ENCODE measurements at places on chromosomes 3 and 15. TPM values are rescaled to one million over a fixed set of nuclear protein-coding genes. Genes with fewer than 3 reads are reported as not detected.

The MKRN3 gene
- total RNA-seq, result 1.1 TPM

The GOLGA6D gene
- total RNA-seq, result 0.14 TPM

The DCBLD2 gene
- 1.8 TPM for total RNA-seq

The REC114 gene
- total RNA-seq, result not detected

The ITIH1 gene
- not detected for total RNA-seq

The C2CD4A gene
- total RNA-seq, result 0.08 TPM

DNA sequence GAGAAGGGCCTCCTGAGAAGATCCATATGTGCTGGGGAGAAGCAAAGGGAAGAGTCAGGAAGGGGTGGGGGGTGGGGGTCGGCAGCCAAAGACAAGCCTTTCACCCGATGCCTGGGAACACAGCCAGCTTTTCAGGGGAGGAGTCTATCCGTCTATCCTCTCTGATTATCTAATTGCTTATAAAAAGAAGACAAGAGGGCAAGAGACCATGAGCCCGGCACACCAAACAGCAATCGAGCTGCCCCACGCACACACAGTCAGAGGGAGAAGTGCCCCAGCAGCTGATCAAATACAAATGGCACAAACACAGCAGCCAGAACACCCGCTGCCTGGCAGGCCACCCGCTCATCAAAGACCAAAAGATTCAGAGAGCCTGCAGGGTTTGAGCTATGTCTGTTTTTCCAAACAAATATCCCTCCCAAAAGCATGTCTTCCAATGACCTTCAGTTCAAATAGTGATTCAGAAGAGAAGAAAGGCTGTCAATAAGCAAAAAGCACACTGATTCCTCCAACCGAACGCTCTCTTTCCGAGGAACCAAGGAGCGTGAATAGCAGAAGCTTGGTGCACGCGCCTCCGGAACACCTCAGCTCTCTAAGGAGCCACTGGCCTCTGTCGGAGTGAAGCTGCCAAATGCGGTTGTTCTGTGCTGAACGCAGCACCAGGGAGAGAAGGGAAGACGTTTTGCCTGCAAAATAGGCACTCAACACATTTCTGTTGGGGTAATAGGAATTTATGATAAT, 419.2 kb downstream of the OCA2 start:
- DNase-seq, result no peak

GRCh38 chr3:168205451-168205850, 109.7 kb upstream of the GOLIM4 start:
- DNase-seq, result no peak

DNA sequence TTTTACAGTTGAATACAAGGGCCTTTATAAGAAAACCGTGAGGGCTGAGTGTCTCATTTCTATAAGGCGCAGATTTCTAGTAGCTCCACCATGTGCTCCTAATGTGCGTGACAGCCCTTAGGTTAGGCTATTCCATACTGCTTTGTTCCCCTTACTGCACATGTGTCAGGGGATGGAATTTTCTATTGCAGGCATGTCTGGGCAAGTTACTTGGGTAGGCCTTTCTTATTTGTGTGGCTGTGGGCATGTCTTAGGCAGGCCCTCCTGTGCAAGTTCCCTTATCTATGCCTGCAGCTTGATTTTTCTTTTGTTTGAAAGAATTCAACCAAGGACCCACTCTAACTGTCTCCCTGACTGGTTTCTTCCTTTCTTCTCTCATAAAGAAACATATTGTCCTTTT, 434.2 kb upstream of the CNTN3 start:
- DNase-seq, result no peak

DNA sequence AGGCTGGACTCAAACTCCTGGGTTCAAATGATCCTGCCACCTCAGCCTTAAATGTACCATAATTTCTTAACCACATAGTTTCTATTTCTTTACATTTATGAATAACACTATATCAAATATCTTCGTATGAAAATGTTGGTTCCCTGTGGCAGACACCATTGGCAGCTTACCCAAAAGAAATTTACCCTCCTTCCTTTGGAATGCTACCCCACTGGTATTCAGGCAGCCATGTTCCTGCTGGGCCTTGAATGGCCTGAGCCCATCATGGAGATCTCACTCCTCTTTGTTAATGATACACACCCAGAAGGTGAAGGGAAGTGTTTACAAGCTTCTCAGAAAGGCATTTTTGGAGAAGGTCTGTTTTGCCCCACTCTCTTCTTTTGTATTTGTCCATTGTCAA, 94.3 kb upstream of the RNF7 start:
- DNase-seq, result no peak

DNA sequence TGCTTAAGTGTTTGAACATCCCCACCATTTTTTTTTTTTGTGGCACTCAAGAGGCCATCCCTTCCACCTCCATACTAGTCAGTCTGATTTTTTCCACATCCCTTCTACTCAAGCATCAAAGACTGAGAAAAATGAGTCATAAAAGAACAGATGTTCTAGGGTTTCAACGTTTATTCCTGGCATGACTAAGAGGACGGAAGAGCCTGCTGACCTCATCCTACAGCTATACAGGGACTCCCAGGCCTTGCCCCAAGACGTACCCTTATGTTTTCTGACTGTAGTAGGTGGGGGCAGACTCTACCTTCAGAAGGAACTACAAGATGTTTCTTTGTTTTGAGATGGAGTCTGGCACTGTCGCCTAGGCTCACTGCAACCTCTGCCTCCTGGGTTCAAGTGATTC, 3.3 kb upstream of the ITPKA start:
- no peak for DNase-seq

- no peak for DNase-seq
These were observed 19.0 kb downstream of the USP13 start for GRCh38 chr3:179671747-179672242.

GRCh38 chr3:182524711-182525401, 268.4 kb upstream of the ATP11B start:
- no peak for DNase-seq

DNA sequence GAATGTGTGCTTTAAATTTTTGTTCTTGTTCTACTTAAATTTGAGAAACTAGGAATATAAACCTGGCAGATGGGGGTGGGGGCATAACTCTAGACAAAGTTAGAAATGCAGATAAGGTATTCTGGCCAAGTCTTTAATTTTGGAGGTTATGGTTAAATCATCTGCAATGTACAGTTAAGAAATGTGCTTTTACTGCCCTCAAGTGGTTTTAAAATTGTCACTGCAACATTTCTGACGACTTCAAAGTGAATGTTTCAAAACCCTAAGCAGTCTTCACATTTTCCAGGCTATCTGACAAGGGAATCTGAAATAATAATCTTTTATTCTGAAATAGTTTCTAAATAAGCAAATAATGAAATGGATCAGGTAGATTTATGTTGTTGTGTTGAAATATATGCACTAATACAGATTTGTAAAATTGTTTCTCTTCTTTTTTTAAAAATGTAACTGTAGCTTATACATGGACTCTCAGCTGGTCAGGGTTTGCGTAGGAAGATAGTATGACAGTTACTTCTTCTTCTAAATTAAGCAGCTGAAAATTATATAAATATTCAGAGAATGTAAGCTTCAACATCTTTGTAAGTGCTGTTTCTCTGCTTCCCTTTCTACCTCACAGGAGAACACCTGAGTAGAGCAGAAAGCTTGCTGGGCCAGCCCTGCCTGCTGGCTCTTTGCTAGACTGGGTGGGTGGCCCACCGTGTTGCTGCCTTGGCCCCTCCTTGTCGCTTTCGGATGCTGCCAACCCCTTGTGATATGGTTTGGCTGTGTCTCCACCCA, 45.0 kb downstream of the SUCNR1 start:
- DNase-seq, result peak; percentile 64

DNA sequence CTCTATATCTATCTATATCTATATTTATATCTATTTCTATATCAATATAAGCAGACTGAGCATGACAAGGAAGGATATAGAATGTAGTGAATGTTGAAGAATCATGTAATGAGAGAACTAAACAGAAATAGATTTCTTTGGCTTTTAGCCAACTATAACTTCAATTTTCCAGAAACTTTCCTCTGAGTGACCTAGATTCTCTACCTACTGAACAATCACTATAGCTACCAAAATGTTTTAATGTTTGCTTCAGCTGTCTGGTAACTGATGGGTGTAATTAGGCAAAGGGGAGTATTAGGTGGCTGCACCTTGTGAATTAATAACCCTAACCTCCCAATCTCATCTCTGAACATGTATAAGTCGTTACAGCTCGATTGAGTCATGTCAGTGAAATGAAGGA, 76.4 kb upstream of the ROBO1 start:
- DNase-seq, result no peak

- DNase-seq, result no peak
These were observed at the start of gene CAMKV for GRCh38 chr3:49869525-49870126. Gene CAMKV (minus strand): TSS chr3:49869906. CDS start chr3:49862388, 7,518 bp downstream.

- DNase-seq, result no peak
These were observed 180.3 kb downstream of the MYRIP start for GRCh38 chr3:39989746-39990145.

DNA sequence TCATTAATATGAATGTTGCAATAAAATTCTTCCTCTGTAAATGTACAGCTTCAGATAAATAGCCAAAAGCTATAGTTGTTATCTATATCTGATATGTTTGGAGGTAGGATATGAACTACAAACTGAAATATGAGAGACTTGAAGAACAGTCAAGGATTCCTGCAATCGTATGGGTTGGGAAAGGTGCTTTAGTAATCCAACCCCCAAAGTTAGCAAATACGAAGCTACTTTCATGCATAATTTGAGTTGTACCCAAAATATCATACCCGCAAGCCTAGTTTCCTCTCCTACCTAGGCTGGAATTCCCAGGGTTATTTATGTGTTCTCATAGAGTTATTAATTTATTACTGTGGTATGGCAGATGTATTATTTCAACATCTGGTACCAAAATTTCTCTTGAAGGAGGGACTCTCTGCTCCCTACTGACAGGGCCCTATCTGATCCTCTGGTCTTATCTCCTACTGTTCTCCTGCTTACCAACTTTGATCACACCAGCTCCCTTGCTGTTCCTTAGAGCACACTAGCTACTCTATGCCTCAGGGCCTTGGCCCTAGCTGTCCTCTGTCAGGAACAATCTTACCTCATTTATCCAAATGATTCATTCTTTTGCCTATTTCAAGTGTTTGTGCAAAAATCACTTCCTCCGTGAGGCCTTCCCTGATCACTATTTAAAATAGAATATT, 140.4 kb upstream of the CCDC54 start:
- DNase-seq, result no peak

- no peak for DNase-seq
These were observed 234.5 kb upstream of the GOLGA6L4 start for GRCh38 chr15:84001037-84001436.

GRCh38 chr3:88744896-88745295, 362.5 kb upstream of the EPHA3 start:
- no peak for DNase-seq

GRCh38 chr15:36407647-36408046, 171.8 kb upstream of the CDIN1 start:
- no peak for DNase-seq

DNA sequence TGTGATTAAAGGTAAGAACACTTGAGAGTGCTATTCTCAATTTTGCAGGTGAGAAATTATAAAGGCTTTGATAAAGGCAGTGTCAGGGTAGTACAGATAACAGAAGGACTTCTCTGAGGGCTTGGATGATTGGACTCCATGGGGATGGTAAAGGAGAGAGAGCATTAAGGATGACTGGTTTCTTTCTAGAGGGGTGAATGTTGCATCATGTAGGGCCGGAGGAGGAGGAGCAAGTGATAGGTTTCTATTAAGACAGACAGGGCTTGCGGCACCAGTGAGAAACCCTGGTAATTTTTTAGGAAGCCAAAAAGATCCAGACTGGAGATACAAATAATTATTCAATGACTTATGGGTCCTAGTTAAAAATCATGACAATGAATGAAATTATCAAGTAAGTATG, 230.7 kb upstream of the MME start:
- no peak for DNase-seq

GRCh38 chr3:13020159-13020750, 53.0 kb downstream of the IQSEC1 start:
- DNase-seq, result no peak

DNA sequence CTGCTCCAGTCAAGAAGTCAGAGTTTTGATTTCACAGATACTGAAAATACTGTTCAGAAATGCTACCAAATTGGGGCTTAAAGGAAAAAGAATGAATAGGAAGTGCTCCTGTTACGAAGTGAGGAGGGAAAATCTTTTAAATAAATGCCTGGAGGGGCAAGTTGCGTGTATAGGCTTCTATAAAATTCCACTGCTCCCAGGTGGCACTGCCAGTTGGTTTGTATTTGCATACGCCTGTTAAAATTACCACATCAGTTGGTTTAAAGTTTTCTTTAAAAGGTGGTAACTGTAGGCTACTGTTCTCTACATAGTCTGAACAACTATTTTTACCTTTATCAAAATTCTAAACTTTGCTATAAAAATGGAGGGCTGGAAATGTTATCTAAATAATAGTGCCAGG, 123.5 kb downstream of the DLG1 start:
- no peak for DNase-seq

DNA sequence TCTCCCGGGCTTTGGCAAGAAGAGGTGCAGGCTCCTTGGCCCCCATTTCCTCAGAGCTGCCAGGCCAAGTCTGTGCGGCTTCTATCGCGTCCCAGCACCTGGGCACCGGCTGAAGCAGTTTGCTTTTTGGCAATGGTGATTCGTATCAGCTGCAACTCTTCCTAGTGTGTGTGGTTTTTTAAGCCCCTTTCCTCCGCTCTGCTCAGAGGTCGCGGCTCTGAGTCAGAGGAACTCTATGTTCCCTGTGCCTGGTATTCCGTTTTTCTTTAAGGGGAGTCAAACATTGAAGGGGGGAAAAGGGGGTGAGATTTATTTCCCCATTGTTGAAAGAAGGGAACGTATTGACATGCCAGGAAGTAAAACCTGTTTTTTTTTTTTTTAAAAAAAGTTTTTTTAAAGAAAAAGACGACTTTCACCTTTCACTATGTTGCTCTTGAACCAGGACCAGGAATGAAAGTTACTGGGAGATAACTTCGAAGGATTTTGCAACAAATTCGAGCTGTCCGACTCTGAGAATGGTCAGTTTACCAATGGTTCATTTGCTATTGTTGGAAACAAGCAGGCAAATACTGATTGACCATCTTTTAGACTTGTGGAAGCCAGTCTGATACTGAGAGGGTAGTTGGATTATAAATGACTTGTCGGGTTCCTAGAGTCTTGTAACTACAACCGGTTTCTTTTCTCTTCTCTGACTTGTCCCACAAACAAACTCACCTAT, 1.1 kb downstream of the ARMC8 start:
- no peak for DNase-seq

GRCh38 chr3:45026957-45027356, 854 bp downstream of the CLEC3B start:
- no peak for DNase-seq

- no peak for DNase-seq
These were observed 20.3 kb downstream of the STIMATE start for GRCh38 chr3:52877085-52877484.

All from CD8-positive, alpha-beta T cell (primary cell).